ENCODE measurements at places on chromosomes 3 and 15.

- no peak for DNase-seq
Observed at GRCh38 chr15:66841953-66842681, 140.1 kb downstream of the SMAD6 start.

DNA sequence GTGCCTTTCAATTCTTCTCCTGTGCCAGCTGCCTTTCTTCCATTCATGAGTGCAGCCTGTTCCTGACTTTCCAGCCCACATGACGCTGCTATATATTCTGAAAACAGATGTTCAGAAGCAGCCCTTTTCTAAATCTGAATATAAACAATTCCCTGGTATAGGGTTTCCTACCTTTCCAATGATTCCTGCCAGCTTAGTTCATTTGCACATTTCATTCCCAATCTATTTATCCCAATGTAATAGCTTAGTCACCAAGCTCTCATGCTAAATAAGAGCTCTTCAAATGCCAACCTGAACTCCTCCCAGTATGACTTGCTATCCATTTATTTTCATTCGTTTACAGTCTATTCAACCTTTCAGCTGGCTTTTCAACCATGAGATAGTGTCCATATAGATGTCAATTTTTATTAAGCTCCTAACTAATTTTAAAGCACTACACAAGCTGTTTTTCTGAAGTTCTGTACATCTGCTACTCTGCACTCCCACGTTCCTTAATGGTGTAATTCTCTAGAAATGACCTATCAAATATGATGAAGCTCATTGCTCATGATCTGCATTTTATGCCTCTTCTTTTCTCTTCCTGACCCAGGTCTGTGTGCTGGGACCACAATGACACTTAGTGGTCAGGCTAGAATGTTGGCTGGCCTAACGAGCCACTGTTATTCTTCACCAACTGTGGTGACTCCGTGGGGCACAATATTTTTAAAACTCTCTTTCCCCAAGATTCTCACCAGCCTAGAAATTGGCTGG lies 605.0 kb upstream of the TBL1XR1 start:
- no peak for DNase-seq

GRCh38 chr3:139772539-139773500 lies 95.0 kb upstream of the NMNAT3 start:
- no peak for DNase-seq

DNA sequence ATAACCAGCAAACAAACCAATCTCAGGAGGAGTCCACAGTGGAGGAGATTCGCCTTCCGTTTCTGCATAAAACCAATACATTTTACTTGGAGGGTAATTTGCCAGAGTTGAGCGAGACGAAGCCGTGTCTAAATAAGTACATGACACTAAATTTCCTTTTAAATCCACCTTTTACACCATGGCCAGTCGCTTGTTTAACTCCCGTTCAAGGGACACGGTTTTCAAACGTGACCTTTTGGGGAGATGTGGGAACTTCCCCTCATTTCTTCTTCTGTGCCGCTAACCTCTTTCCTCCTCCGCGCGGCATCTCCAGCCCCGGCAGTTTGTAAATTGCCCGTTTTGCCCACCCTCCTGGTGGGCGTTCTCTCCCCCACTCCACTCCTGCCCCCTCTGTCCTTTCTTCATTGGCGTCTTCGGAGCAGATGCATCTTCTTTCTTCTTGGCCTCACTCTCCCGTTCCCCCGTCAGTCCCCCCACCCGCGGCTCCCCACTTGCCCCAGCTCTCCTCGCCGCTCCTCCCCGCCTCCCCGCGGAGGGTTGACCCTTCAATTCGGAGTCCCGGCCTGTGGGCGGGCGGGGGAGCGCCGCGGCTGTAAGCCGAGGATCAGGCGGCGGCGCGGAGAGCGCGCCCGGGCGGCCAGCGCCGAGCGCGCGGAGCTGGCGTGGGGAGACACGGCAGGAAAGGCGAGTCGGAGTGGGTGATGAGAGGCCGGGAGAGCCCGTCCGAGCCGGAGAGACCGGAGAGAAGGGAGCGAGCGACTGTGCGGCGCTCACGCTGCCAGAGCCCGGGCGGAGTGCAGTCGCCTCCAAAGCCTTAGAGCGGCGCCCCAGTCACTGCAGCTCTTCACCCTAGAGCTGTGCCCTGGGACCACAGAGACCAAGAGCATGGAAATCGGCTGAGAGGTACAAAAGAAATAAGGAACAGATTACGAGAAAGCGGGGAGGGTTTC lies at the start of gene NLGN1:
TSS of gene NLGN1 (plus strand) at position 584 of the 950 bp plus-strand sequence.
- no peak for DNase-seq

DNA sequence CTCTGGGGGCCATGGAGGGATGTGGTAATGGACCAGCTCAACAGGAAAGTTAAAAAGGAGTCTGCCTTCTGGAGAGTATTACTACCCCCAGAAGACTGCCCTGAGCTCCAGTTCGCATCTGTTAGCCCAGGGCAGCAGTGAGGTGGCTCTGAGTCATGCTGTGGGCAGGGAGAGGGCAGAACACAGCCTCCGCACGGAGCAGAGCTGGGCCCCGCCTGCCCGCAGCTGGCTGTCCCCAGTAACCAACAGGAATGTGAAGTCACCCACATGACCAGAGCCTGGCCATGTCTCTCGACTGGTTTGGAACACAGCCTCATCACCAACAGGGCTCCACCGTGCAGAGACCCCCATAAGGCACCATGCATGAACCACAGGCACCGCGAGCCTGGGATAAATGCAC lies 62.1 kb downstream of the CYFIP1 start:
- no peak for DNase-seq

- DNase-seq = no peak
Observed at GRCh38 chr15:101445562-101446517, 43.7 kb downstream of the PCSK6 start.

GRCh38 chr3:156483961-156484787 lies 70.7 kb downstream of the SSR3 start:
- DNase-seq = no peak

DNA sequence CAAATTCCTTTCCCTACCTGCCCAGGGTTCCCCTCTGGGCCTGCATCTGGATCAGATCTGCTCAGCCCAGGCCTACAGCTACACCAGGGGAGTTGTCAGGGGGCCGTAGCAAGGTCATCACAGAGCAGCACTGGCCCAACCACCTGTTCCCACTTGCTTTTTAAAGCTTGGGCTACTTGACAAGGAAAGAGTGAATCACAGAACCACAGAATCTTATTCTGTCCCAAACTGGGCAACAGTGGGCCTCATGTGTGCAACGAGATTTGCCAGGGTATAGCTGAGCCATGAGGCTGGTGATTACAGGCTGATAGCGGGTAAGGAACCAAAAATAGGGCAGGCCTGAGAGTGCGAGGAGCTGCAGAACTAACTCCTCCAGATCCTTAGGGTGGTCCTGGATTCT lies 66.7 kb downstream of the MYLK start:
- no peak for DNase-seq

DNA sequence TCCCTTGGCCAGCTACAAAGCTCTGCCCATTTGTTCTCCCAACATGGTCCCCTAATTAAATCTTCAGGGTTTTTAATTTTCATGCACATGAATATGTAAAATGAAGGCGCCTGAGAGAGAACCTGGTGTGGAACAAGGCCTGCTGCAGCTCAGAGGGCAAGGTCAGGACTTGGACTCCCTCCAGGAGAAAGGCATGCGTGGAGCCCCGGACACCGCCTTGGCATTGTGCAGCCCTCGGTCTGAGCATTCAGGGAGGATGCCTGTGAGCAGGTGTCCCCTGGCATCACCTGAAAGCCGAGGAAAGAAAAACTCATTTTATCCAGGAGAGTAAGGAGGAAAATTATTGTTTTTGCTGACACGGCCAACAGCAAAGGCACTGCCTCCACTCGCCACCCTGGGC lies 33.8 kb upstream of the EPHB1 start:
- no peak for DNase-seq

- no peak for DNase-seq
Observed at GRCh38 chr3:29991198-29991597, 615.2 kb upstream of the TGFBR2 start.

- no peak for DNase-seq
Observed at GRCh38 chr3:147886879-147887278, 477.7 kb downstream of the ZIC1 start.

DNA sequence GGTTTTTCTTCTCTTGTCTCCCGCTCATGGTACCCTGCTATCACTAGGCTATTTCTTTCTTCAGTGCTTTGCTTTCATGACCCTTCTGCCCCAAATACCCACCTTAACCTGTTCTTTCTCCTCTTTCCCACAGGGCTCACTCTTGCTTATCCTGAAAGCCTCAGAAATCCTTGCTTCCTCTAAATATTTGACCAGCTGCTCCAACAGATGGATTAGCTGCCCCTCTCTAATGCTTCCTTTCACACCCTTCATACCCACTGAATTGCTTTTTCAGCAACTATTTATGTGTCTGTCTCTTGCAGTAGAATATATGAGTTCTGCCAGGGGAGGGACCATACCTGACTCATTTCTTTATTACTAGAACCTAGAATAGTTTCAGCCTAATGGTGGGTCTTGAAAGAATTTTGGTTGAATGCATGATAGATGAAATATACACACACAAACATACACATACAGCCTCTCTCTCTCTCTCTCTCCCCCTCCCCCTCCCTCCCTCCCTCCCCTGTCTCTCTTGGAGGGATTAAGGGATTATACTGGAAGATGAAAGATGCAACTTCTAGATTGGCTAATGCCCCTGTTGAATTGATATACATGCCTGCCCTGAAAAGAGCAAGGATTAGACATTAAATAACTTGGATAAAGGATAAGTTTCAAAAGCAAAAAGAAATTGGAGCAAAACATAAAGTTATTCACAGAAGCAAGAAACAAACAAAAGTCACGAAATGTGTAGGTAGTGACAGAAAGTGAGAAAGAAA lies 95.0 kb upstream of the GADL1 start:
- no peak for DNase-seq

GRCh38 chr3:140384028-140384771 lies 293.7 kb upstream of the TRIM42 start:
- DNase-seq = no peak

DNA sequence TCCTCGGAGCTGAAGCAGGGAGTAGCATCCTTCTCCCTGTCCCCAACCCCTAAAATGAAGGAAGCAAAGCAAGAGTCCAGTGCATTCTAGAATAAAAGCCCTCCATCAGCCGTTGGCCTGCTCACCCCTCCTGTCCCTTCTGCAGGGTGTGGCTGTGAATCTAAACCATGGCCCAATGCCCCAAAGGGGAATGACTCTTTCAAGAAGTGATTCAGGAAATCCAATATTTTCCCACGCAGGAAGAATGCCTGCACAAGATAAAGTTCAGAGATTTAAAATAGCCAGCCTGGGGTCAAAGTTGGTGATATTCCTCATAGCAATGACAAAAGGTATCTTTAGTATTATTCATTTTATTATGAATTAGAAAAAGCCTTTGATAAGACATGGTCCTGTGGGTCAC lies 38.5 kb downstream of the SLCO2A1 start:
- DNase-seq = no peak

GRCh38 chr3:183123891-183124290 lies 24.6 kb upstream of the MCCC1 start:
- no peak for DNase-seq

DNA sequence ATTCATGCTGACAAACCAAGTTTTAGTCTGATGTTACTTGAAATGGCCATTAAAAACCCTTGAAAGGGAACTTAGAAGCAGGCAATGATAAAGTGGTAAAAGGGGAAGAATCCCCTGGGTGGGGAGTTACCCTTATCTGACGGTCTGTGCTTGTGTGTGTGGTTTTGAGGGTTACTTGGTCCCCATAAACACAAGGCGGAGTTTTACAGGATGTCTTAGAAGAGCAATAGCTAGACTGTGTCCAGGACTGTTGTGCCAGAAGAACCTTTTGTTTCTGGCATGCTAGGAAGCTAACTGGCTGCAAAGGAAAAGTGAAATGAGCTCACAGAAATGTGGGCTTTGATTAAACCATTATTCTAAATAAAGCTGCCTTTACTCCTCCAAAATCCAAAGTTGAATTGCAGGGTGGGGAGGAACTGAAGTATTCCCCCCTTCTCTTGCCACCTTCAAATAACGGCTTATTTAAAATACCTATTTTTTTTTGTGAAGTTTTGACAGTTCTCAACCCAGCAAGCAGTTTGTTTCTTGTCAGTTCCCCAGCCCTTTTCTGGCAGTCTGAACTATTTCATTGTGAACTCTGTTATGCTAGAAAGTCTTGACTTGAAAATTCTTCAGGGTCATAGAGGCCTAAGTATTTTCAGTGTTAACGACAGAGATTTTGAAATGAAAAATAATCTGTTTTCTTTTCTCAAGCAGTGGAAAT lies 443.5 kb downstream of the OTOL1 start:
- no peak for DNase-seq

DNA sequence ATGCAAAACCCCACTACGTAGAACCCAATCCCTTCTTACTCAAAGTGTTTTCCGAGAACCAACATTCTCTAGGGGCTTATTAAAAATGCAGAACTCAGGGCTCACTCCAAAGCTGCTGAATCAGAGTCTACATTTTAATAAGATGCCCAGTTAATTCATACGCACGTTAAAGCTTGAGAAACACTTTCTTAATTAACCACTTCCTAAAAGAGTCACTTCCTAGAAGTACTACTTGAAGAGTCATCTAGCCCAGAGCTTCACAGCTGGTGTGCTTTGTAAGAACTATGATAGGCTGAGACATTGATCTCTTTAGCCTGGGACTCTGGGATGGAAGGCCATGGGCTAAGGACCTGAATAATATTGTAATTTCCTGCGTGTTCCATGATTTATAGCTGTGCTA lies 9.0 kb downstream of the COL6A5 start:
- DNase-seq = no peak

GRCh38 chr3:107660306-107660976 lies 137.7 kb downstream of the BBX start:
- DNase-seq = no peak

GRCh38 chr3:46438831-46439230 lies 25.9 kb downstream of the LTF start:
- DNase-seq = no peak

DNA sequence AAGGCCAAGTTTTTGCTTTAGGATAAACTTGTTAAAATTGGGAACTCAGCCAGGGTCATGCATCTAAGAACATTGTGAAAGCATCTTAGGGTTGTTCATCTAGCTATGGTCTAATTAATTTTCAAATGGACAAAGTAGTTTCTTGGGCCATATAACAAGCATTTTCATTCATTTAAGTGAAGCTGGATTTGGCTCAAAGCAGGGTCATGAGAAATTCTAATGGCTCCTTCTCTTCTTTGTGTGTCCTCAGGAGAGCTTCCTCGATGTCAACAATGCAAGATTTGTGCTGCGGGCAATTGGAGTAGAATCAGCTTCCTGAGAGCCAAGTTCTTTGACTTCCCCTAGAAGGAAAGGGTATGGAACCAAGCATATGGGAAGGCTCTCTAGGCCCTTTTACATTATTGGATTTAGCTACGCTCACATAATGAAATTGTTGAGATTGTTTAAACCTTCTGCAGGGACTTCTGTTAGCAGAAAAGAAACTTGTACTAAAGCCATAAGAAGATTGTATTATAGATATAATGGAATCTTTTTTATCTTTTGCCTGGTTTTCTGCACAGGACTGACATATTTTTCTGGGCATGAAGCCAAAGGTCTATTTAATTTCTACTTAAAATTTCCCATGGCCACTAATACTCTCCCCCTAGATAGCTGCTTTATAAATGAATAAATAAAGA lies 1.8 kb upstream of the SAMMSON start:
- no peak for DNase-seq

DNA sequence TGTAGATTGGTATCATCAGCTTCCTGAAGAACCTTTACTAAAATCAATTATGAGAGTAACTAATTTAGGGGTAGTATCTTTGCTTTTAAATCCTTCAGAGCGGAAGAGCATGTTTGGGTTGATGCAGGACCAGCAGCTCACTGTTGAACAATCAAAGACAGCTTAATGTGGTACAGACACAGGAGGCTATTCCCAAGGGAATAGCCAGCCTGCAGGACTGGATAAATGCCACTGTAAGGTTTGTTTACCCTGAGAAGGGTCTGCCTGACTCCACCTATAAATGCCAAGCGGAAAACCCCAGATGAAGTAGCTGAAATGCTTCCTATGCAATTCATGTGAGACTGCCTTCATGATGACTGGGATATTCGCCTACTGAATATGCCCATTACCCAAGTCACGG lies 16.0 kb upstream of the STAC start:
- DNase-seq = no peak
